ENCODE measurements at places on chromosomes 3 and 15.

DNA sequence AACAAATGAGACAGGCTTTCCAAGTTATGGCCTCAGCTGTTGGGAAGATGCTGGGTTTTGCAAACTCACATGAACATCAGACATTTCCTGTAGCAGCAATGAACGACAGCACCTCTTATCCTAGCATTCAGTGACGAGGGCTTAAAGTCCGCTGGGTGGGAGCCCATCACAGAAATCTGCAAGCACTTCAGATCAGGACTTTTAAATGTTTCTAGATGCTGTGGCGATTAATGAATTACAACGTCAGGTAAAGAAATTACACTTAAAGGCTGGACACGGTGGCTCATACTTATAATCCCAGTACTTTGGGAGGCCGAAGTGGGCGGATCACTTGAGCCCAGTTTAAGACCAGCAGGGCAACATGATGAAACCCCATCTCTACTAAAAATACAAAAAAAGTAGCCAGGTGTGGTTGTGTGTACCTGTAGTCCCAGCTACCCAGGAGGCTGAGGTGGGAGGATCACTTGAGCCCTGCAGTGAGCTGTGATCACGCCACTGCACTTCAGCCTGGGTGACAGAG, 3.9 kb downstream of the AEN start:
- no peak for DNase-seq

GRCh38 chr15:79400650-79401049, 31.5 kb upstream of the MINAR1 start:
- no peak for DNase-seq

DNA sequence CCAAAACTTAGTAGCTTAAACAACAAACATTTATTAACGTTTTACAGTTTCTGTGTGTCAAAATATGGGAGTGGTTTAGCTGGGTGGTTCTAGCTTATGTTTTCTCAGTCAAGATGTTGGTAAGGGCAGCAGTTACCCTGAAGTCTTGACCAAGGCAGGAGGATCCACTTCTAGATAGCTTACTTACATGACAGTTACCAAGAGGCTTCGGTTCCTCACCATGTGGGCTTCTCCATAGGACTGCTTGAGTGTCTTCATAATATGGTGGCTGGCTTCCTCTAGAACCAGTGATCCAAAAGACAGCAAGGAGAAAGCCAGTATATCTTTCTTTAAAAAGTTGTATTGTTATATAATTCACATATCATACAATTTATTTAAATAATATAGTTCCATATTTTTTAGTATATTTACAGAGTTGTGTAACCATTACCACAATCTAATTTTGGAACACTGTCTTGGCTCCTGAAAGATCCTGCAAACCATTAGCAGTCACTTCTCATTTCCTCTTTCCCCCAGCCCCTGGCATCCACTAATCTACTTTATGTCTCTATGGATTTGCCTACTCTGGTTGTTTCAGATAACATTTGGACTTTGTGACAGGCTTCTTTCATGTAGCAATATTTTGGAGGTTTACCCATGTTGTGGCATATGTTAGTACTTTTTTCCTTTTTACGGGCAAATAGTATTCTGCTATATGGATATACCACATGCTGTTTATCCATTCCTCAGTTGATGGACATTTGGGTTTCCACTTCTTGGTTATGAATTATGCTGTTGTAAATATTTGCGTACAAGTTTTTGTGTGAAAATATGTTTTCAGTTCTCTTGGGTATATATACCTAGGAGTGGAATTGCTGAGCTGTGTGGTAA, 33.3 kb downstream of the MAPK6 start:
- DNase-seq = no peak

DNA sequence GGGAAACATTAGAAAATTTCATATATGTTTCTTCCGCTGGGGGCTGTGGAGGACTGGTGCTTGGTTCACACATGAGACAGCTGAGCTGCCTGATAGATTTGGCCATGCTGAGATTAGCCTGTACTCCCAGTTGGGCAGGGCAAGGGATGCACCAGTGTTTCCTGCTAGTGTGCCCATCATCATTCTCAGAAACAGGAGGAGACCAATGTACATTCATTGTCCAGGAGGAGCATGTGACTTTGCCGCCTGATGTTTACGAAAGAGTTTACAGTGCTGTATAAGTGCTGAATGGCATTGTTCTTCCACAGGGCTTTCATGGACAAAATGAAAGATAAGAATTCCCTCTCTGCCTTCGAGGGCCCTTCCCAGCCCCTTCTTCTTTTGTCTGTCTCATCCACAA, 311.1 kb upstream of the THBS1 start:
- DNase-seq = no peak

DNA sequence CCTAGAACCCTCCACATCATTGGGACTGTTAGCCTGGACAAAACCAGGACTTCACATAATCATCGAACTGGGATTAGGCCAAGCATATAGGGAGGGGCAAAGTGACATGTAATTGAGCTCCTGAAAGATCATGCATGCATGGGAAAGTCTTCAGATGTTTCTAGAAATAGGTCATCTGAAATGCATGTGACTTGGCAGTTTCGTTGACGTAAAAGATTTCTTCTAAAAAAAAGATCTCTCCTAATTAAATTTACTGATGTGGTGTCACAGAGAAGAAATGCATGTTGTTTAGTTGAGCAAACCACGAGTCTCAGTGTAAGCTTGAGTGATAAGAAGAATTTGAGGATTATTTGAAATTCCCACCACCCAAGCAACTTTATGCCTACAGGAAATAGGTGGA, 70.0 kb upstream of the LIMD1 start:
- no peak for DNase-seq

Measured in stimulated activated CD8-positive, alpha-beta memory T cell treated with anti-CD3 and anti-CD28 coated beads, Interleukin-7, amount 100 ng/mL, for 1 hour (primary cell).